Mesangial cell (primary cell): ENCODE measurements at places on chromosomes 12 and 14. TPM values are rescaled to one million over a fixed set of nuclear protein-coding genes. Genes with fewer than 3 reads are reported as not detected.

The TSPAN19 gene
- 0.13 TPM in 1 of 2 replicates, not detected in the other for total RNA-seq

The RAD51AP1 gene
- total RNA-seq = 1.3 and 15.8 TPM in 2 replicates

The SIX4 gene
- total RNA-seq = 11.2 and 15.8 TPM in 2 replicates

The TARBP2 gene
- total RNA-seq = 46.1 and 55.6 TPM in 2 replicates

The TPPP2 gene
- not detected in 2 replicates for total RNA-seq

The LTBR gene
- 89.3 and 169 TPM in 2 replicates for total RNA-seq

The ANKS1B gene
- total RNA-seq = 0.25 TPM in 1 of 2 replicates, not detected in the other

The ARHGDIB gene
- total RNA-seq = 17.9 and 25.1 TPM in 2 replicates

The KIF21A gene
- total RNA-seq = 9.3 and 12.1 TPM in 2 replicates

The HEBP1 gene
- 18.6 and 38.0 TPM in 2 replicates for total RNA-seq

The GPR137C gene
- total RNA-seq = 1.3 and 1.6 TPM in 2 replicates

The DCN gene
- 110 and 498 TPM in 2 replicates for total RNA-seq
